ENCODE measurements at places on chromosomes 2 and 18. TPM values are rescaled to one million over a fixed set of nuclear protein-coding genes. Genes with fewer than 3 reads are reported as not detected.

CAPN14 gene
- total RNA-seq: 0.60 TPM

TXNDC2 gene
- total RNA-seq: not detected

PRSS56 gene
- 9.6 TPM for total RNA-seq

SPP2 gene
- total RNA-seq: not detected

CD8B2 gene
- 0.11 TPM for total RNA-seq

ST8SIA3 gene
- total RNA-seq: 5.5 TPM

LHCGR gene
- total RNA-seq: 8.3 TPM

FBXO41 gene
- total RNA-seq: 6.7 TPM

SCN9A gene
- total RNA-seq: 20.1 TPM

PLEKHH2 gene
- 36.6 TPM for total RNA-seq

CMPK2 gene
- 7.6 TPM for total RNA-seq

C2orf15 gene
- 3.6 TPM for total RNA-seq

Data from camera-type eye (tissue), 1 donor.